Suprapubic skin (tissue), 4 donors: ENCODE measurements at places on chromosomes 7 and 10. TPM values are rescaled to one million over a fixed set of nuclear protein-coding genes. Genes with fewer than 3 reads are reported as not detected.

DNA sequence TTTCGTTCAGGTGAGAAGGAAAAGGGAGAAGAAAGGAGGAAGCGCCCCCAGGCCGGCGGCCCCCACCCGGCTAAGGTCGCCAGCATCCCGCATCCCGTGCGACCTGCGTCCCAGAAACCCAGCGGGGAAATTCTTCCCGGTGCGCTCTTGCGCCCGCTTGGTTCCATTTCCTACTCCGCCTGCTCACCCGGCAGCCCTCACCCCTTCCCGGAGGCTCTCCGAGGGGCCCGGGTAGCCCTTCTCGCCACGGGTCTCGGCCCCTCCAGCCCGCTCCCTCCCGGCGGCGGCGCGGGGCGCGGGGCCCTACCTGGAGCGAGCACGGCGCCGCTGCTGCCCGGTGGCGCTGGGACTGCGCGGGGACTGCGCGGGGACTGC is at the start of gene PRKCQ:
Gene PRKCQ, minus strand, starts transcription at position 373 of the 375 bp plus-strand sequence. CDS start 65,141 bp downstream, outside the sequence.
- peak within 1 kb of the TSS; percentile 50 for H3K4me3 ChIP-seq
- H3K27me3 ChIP-seq, result peaks cover 49% of the 10 kb centered on the region
- peaks cover 8% of the 10 kb centered on the region for H3K4me1 ChIP-seq
- H3K27ac ChIP-seq, result no peak within 1 kb of the TSS
- no peak for DNase-seq
- no peaks in the 10 kb centered on the region for H3K36me3 ChIP-seq

- H3K27me3 ChIP-seq, result no peaks in the 10 kb centered on the region
- DNase-seq, result no peak
- no peak overlapping the region for H3K27ac ChIP-seq
- H3K4me3 ChIP-seq, result no peak overlapping the region
- no peaks in the 10 kb centered on the region for H3K4me1 ChIP-seq
Observed at GRCh38 chr7:87510411-87510875, 35.0 kb upstream of the ABCB4 start.

DNA sequence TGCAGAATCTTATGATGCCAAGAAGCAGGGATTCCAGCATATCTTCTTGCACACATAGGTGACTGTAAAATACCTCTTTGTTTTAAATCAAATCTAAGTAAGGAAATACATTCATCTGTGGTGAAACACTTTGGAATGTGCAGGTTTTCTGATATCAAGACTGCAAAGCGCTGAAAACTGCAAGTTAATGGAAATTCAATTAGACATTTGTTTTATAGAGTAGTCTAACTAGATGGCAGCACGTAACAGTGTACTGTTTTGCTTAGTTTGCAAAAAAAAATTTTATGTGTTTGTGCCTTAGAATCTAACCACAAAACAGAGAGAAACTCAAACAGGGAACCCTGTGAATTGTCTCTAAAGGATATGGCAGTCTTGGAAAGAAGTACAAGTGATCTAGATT is 259.2 kb downstream of the HDAC9 start:
- H3K4me1 ChIP-seq, result no peaks in the 10 kb centered on the region
- DNase-seq, result no peak
- no peak overlapping the region for H3K27ac ChIP-seq
- H3K36me3 ChIP-seq, result no peaks in the 10 kb centered on the region
- H3K4me3 ChIP-seq, result no peak overlapping the region

DNA sequence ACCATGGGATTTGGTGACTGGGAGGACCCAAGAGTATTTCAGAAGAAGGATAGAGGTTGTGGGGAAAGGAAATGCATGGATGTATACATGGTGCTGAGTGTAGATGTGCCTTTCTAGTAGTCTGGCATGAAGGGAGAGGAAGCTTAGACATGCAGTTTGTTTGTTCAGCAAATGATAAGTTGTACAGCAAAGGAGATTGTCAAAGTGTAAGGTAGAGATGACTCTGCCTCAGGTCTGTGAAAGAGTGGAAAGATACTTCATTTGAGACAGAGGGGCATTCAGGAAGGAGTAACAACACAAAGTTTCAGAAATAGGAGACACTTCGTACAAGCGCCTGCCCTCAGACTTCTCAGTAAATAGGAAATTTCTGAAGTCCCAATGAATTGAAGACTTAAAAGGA is 152.3 kb downstream of the CELF2 start:
- peaks cover 10% of the 10 kb centered on the region for H3K36me3 ChIP-seq
- H3K4me3 ChIP-seq, result peak overlapping the region; percentile 59
- H3K27me3 ChIP-seq, result no peaks in the 10 kb centered on the region

DNA sequence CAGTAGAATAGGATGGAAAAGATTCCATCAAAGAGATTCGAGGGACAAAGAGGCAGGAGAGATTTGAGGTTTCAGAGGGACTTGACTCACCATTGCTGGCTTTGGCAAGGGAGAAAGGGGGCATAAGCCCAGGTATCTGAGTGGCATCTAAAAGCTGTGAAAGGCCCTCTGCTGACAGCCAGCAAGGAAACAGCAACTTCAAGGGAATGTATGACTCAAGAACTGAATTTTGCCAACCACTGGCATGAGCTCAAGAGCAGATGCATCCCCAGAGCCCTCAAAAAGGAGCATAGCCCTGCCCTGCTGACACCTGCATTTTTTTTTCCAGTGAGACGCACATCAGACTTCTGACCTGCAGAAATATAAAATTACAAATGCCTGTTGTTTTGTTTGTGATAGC is 19.6 kb upstream of the ADAM12 start:
- H3K27ac ChIP-seq, result no peak overlapping the region
- no peaks in the 10 kb centered on the region for H3K36me3 ChIP-seq
- no peaks in the 10 kb centered on the region for H3K27me3 ChIP-seq
- DNase-seq, result no peak

The CUZD1 gene
- total RNA-seq, result not detected

The ABCB4 gene
- total RNA-seq, result 1.9 TPM

The AP4M1 gene
- total RNA-seq, result 30.7 TPM
